Activated naive CD8-positive, alpha-beta T cell treated with anti-CD3 and anti-CD28 coated beads, Interleukin-2, amount 10 ng/mL, durations not matched to agents 7 days and 5 days (primary cell): ENCODE measurements at places on chromosomes 2 and 18. TPM values are rescaled to one million over a fixed set of nuclear protein-coding genes. Genes with fewer than 3 reads are reported as not detected.

The LINC00305 gene
- not detected for total RNA-seq

The TUBA3D gene
- not detected for total RNA-seq

The SPHKAP gene
- total RNA-seq: not detected

The BBS5 gene
- 3.2 TPM for total RNA-seq

The ANKRD30BL gene
- not detected for total RNA-seq

The SCN3A gene
- total RNA-seq: not detected

The HOXD12 gene
- total RNA-seq: not detected

The UGT1A4 gene
- total RNA-seq: not detected

The RAB12 gene
- 20.2 TPM for total RNA-seq

- peaks cover 21% of the 10 kb centered on the region for H3K36me3 ChIP-seq
- no peak overlapping the region for H3K27ac ChIP-seq
- no peaks in the 10 kb centered on the region for H3K27me3 ChIP-seq
- H3K4me3 ChIP-seq: no peak overlapping the region
- no peak for DNase-seq
These were observed 17.3 kb downstream of the MTA3 start for GRCh38 chr2:42585779-42586178.

- H3K4me3 ChIP-seq: no peak overlapping the region
- peaks cover 20% of the 10 kb centered on the region for H3K27me3 ChIP-seq
- H3K27ac ChIP-seq: no peak overlapping the region
- H3K36me3 ChIP-seq: peaks cover 1% of the 10 kb centered on the region
- DNase-seq: no peak
These were observed 75.3 kb upstream of the DLX2 start for GRCh38 chr2:172177996-172178395.

DNA sequence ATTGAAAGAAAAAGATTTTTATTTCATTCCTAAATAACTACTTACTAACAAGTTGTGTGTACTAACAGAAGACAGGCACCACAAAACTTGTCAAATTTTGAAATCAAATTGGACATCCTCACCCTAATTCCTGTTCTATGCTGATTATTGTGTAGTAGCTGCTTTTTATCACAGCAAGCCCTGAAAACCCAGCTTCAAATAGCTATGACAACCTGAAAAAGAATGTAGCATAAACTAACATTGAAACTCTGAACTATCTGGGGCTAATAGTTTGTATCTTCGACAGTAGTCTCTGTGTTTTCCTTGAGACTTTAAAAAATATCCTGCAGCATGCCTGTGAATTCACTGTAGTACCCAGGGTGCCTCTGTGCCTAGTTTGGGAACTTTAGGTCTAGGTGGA lies 122.6 kb downstream of the WDPCP start:
- H3K27ac ChIP-seq: no peak overlapping the region
- no peak overlapping the region for H3K4me3 ChIP-seq
- DNase-seq: no peak
- no peaks in the 10 kb centered on the region for H3K27me3 ChIP-seq
- H3K4me1 ChIP-seq: no peaks in the 10 kb centered on the region

DNA sequence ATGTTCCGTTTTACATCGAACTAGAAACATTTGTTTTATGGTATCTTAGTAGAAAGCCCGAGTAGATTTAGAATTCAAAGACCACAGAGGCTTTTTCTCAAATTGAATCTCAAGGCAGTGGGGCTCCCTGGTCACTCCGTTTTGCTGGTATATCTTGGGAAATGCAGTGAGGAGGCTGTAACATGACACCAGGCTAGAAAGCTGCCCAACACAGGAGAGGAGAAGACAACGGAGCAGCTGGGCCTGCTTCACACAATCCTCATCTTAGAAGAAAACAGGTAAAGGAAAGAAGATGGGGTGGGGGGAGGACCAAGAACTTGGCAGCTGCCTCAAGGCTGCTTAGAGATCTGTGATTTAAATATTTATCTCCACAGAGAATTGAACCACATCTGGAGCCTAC lies 38.3 kb upstream of the EPB41L3 start:
- H3K36me3 ChIP-seq: no peaks in the 10 kb centered on the region
- no peaks in the 10 kb centered on the region for H3K4me1 ChIP-seq
- no peak for DNase-seq

DNA sequence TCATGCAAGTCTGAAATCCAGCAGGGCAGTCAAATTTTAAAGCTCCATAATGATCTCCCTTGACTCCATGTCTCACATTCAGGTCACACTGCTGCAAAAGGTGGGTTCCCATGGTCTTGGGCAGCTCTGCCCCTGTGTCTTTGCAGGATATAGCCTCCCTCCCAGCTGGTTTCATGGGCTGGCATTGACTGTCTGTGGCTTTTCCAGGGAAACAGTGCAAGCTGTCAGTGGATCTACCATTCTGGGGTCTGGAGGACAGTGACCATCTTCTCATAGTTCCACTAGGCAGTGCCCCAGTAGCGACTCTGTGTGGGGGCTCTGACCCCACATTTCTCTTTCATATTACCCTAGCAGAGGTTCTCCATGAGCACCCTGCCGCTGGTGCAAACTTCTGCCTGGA lies 220.6 kb upstream of the COPS8 start:
- no peak overlapping the region for H3K27ac ChIP-seq
- H3K27me3 ChIP-seq: peaks cover 2% of the 10 kb centered on the region
- no peaks in the 10 kb centered on the region for H3K4me1 ChIP-seq
- H3K36me3 ChIP-seq: no peaks in the 10 kb centered on the region

DNA sequence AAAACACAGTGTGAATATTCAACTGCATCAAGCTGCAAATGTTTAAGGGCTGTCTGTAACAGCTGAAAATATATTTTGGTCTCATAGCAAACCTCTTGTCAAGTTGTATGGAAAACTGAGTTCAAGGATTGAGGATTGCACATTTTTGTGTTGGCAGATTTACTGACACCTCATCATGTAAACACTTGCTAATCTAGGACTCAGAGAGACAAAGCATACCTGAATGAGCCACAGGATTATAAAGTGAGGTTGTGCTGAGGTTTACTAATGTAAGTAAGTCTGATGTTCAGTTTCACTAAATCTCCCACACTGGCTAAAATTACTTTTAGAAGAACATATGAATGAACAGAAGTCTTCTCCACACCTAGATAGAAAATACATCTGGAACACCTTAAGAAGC lies 1993.1 kb upstream of the CELF4 start:
- no peak overlapping the region for H3K4me3 ChIP-seq
- no peaks in the 10 kb centered on the region for H3K36me3 ChIP-seq
- no peaks in the 10 kb centered on the region for H3K4me1 ChIP-seq
- H3K27me3 ChIP-seq: no peaks in the 10 kb centered on the region
- no peak for DNase-seq

- no peak overlapping the region for H3K4me3 ChIP-seq
- DNase-seq: no peak
- no peaks in the 10 kb centered on the region for H3K4me1 ChIP-seq
- H3K27ac ChIP-seq: no peak overlapping the region
These were observed 16.9 kb upstream of the PAIP2B start for GRCh38 chr2:71243634-71244301.

- H3K4me1 ChIP-seq: peaks cover 34% of the 10 kb centered on the region
- H3K4me3 ChIP-seq: no peak overlapping the region
- peaks cover 15% of the 10 kb centered on the region for H3K36me3 ChIP-seq
- no peak overlapping the region for H3K27ac ChIP-seq
- DNase-seq: no peak
These were observed 121.1 kb downstream of the SETBP1 start for GRCh38 chr18:44801781-44802180.

GRCh38 chr2:41867553-41867952 lies 180.3 kb upstream of the PKDCC start:
- H3K4me1 ChIP-seq: peaks cover 10% of the 10 kb centered on the region
- peak overlapping the region; percentile 15 for H3K4me3 ChIP-seq
- H3K36me3 ChIP-seq: no peaks in the 10 kb centered on the region
- peaks cover 39% of the 10 kb centered on the region for H3K27me3 ChIP-seq

- no peak for DNase-seq
- no peak overlapping the region for H3K27ac ChIP-seq
- peaks cover 15% of the 10 kb centered on the region for H3K27me3 ChIP-seq
- H3K4me1 ChIP-seq: peaks cover 3% of the 10 kb centered on the region
These were observed 98.2 kb upstream of the MAP3K20 start for GRCh38 chr2:172977270-172978062.

- no peak overlapping the region for H3K4me3 ChIP-seq
- H3K27me3 ChIP-seq: no peaks in the 10 kb centered on the region
- DNase-seq: no peak
- H3K4me1 ChIP-seq: no peaks in the 10 kb centered on the region
These were observed 190.1 kb downstream of the MGAT5 start for GRCh38 chr2:134443814-134444480.

GRCh38 chr18:8351161-8351560 lies 258.1 kb upstream of the RAB12 start:
- no peak overlapping the region for H3K4me3 ChIP-seq
- no peaks in the 10 kb centered on the region for H3K4me1 ChIP-seq
- DNase-seq: no peak
- no peaks in the 10 kb centered on the region for H3K36me3 ChIP-seq
- no peak overlapping the region for H3K27ac ChIP-seq

- H3K4me3 ChIP-seq: no peak overlapping the region
- no peaks in the 10 kb centered on the region for H3K36me3 ChIP-seq
- peaks cover 10% of the 10 kb centered on the region for H3K27me3 ChIP-seq
- no peak for DNase-seq
- no peaks in the 10 kb centered on the region for H3K4me1 ChIP-seq
These were observed 85.5 kb downstream of the SOWAHC start for GRCh38 chr2:109699646-109700045.

- peak overlapping the region; percentile 83 for H3K4me3 ChIP-seq
- peaks cover 6% of the 10 kb centered on the region for H3K36me3 ChIP-seq
- H3K4me1 ChIP-seq: peaks cover 71% of the 10 kb centered on the region
These were observed 104.8 kb downstream of the LBH start for GRCh38 chr2:30336084-30336483.

DNA sequence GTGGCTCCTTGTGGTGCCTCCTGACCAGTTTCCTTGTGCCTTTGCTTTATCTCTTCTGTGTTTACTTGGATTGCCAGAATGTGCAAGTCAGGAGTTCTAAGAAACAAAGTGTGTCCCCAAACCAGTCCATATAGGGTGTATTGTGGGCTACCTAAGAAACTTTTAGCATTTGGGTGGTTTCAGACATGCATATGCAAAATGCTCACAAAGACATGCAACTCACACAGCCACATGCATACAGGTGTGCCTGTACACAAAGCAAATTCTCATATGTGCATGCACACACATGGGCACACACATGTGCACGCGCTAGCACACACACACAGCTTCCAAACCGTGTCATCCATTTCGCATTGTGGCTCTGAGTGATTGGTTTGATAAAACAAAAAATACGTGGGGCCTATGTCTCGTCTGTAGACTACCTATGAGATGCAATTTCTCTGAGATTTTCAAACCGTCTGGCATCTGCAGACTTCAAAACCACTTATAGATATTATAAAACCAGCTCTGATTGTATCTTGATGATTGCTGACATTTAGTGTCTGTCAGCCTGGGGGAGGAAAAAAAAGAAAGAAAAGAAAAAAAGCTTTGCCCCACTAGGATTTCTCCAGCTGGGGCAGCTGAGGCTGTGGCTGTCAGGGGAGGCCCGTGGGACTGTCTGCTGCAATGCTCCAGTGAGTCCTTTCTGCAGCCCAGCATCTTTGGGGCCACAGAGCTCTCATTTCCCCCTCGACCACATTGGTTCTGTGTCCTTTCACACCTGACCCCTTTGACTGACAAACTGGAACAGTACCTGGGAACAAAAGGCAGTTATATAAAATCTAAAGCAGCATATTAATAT lies 556.1 kb downstream of the CMPK2 start:
- no peak overlapping the region for H3K27ac ChIP-seq
- H3K27me3 ChIP-seq: no peaks in the 10 kb centered on the region
- H3K4me1 ChIP-seq: no peaks in the 10 kb centered on the region
- H3K4me3 ChIP-seq: no peak overlapping the region
- DNase-seq: no peak
- H3K36me3 ChIP-seq: no peaks in the 10 kb centered on the region

- no peak for DNase-seq
- peaks cover 15% of the 10 kb centered on the region for H3K27me3 ChIP-seq
- H3K36me3 ChIP-seq: no peaks in the 10 kb centered on the region
- no peak overlapping the region for H3K27ac ChIP-seq
These were observed 165.1 kb downstream of the RPIA start for GRCh38 chr2:88856409-88857135.
